Stimulated activated CD4-positive, alpha-beta T cell treated with anti-CD3 and anti-CD28 coated beads, Interleukin-2, amount 100 ng/mL, for 24 hours (primary cell): ENCODE measurements at places on chromosomes 4 and X.

DNA sequence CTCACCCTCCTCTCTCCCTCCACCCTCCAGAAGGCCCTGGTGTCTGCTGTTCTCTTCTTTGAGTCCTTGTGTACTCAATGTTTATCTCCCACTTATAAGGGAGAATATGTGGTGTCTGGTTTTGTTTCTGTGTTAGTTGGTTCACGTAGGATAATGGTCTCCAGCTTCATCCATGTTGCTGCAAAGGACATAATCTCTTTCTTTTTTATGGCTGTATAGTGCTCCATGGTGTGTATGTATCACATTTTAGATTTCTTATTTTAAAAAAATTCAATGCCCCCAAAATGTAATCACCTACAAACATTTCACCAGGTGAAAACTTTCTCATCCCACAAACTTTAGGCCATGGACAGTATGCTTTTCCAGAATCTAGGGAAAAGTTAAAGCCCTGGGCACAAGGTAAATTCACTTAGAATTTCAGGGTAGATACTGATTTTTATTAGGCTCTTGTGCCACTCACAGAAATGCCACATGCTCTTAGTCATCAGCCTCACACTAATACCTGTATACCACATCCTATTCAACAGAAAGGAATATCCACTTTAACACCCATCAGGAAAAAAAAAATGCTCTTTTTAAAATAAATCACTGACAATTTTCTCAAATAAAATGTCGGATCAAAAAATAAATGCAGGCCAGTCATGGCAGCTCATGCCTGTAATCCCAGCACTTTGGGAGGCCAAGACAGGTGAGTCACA, 104.8 kb upstream of the ENPP6 start:
- DNase-seq, result no peak

- DNase-seq, result no peak
These were observed 1.5 kb downstream of the CASP6 start for GRCh38 chr4:109701566-109702410.

DNA sequence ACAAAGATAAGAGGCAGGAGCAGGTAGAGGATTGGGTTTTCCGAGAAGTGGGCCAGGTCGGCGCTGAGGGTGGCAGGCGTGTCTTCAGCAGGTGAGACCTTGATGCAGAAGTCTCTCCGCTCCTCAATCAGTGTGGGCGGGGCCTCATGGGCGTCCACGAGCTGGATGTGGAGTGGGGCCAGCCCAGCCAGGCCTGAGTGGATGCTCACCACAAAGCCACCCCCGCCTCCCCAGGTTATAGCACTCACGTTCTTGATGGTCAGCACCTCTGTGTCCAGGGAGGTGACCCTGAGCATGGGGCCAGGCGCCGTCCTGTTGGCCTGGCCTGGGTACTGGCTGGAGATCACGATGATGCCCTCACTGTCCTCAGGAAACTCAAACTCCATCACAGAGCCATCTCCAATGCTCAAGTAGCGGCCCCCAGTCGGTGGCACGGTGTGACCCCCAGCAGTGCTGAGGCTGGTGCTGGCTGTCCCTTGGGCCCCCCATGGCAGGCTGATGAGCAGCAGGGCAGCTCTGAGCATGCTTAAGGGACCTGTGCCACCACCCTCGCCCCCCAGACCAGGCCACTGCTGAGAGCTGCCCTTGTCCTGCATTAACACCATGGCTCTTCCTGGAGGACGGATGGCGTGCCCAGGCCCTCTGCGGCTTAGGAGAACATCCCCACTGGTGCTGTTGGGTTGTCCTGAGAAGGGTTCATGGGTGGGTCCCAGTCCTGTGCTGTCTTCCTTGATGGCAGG, 1.9 kb downstream of the SLC10A3 start:
- DNase-seq, result no peak

- DNase-seq, result no peak
These were observed 4.7 kb downstream of the HS3ST1 start for GRCh38 chr4:11424000-11424399.

DNA sequence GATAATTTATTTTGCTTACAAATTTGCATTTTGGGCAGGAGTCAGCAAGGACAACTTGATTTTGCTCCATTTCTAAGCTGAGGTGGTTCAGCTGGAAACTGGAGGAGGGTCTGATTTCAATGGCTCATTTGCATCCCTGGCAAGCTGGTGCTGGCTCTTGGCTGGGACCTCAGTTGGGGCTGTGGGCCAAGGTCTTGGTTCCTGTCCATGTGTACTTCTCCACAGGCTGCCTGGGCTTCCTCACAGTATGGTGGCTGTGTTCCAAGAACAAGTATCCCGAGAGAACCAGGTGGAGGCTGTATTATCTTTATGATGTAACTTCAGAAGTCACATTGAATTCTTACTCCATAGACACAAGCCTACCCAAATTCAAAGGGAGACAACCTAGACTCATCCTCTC, 77.0 kb upstream of the STX18 start:
- DNase-seq, result no peak

DNA sequence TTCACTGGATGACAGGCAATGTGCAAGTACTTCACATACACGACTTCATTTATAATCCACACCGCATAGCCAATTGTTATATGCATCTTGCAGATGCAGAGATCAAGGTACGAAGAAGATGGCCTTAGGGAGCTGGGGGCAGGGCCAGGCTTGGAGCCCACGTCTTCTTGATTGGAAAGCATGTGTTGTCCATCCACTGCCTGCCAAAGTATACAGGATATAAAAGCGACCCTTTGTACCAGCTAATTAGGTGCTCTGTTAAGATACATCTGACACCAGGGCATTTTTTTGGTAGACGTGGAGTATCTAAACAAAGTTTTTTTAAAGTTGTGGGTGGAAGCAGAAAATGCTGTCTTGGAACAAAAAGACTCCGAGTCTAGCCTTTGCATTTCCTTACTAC, 1.4 kb downstream of the C4orf36 start:
- DNase-seq, result no peak

GRCh38 chr4:67575232-67576058, 16.9 kb downstream of the STAP1 start:
- DNase-seq, result no peak

DNA sequence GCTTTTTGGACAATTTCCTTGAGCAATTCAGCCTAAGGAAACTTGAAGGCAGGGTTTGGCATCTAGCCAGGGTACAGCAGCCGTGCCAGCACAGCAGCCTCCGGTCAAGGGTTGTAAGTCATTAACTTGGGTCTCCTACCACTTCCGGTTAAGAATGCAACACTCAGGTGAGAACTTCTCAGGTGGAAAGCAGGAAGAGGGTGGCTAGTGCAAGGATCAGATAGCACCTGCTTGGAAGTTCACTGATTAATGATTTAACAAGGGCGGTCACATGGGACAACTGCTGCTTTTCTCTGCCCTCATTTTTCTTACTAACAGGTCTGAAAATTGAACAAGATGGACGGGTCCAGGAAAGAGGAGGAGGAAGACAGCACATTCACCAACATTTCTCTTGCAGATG, 30.1 kb upstream of the SCOC start:
- DNase-seq, result no peak

DNA sequence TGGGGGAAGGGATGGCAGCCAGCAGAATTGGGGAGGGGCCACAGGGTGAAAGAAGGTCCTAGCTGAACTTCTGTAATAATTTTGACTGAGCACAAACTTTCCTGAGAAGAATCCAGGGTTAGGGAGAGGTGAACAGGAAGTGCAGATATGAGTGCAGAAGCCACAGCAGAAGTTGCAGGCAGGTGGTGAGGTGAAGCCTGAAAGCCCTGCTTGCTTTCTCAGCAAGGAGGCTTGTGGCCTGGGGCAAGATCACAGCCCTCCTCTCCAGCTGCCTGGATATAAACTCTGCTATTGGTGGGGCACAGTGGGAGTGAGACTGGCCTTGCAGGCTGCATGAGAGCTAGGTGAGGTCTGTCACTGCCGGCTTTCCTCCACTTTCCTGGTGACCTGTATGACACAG, 44.1 kb upstream of the UPRT start:
- peak; percentile 1 for DNase-seq

DNA sequence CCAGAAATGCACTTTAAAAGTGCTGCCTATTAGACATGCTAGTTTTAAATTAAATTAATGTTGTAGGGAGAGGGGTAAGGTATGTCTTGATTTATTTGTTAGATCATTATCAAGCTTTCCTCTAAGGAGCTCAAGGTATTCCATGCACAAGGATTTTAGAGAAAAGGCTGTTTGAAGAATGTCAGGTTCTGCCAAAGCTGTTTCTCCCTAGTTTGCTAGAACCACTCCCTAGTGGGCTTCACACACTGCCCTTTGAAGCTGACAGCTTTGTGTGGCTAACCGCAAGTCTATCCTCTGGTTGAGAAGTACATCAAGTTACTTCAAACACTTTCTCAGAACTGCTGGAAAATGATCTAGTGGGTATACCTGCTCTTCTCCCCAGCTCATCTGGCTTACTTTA, 32.3 kb downstream of the RASL11B start:
- no peak for DNase-seq

GRCh38 chr4:185834088-185834487, 22.1 kb upstream of the SORBS2 start:
- DNase-seq, result no peak

DNA sequence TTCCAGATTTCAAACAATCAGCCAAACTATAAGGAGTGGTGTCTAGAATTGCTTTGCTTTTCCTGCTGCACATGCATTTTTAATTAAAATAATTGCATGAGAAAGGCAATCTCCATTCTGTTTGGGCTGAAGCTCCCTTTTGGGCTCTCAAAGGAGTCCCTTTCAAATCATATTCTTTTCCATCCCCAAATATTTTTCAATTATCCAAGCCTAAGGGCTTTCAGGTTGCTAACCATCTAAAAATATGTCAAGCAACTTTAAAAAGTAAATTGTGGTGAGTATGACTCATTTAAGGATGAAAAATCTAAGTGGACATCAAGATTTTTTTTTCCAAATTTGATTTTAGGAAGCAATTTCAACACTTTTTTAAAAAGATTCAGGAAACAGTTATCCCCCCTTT, 28.4 kb downstream of the PIR start:
- no peak for DNase-seq

DNA sequence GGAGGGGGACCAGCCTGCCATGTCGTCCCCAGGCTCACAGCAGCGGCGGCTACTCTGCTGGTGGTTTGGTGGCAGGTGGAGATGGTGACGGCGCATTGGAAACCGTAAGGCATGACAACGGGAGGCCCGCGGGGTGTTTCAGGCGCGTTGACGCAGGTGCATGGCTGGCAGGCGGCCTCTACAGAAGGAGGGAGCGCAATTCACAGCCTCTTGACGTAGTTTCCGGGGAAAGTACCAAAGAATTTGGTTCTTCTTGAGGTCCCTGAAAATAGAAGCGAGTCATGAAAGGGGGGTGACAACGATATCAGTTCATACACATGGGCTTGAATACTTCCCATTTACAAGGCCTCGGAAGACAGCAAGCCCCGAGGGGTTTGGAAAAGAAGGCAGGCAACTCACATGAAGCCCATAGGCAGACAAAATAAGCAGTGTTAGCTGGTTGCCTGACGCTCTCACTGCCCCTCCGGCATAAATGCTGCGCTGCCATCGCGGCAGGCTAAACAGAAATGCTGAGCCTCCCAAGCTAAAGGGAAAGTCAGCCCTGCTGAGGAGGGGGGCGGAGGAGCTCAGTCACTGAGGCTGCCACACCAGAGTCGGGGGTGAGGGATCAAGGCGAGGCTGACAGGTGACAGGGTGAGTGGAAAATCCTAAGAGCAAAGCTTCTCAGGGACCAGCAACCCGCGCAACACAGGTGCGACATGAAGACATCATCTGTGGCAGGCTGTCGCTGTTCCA, 52.3 kb upstream of the PDLIM3 start:
- peak; percentile 78 for DNase-seq

DNA sequence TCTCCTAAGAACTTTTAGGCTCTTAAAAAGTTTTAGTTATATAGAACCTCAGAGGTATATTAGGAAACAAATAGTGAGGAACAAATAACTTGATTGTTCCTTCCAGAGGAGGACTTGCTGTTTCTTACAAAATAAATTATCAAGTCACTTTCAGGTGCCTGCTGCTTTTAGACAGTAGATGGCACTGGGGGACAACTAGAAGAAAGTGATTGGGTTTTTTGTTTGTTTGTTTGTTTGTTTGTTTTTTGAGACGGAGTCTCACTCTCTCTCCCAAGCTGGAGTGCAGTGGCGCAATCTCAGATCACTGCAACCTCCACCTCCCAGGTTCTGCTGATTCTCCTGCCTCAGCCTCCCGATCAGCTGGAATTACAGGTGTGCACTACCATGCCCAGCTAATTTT, 35.4 kb upstream of the CDKL5 start:
- no peak for DNase-seq

DNA sequence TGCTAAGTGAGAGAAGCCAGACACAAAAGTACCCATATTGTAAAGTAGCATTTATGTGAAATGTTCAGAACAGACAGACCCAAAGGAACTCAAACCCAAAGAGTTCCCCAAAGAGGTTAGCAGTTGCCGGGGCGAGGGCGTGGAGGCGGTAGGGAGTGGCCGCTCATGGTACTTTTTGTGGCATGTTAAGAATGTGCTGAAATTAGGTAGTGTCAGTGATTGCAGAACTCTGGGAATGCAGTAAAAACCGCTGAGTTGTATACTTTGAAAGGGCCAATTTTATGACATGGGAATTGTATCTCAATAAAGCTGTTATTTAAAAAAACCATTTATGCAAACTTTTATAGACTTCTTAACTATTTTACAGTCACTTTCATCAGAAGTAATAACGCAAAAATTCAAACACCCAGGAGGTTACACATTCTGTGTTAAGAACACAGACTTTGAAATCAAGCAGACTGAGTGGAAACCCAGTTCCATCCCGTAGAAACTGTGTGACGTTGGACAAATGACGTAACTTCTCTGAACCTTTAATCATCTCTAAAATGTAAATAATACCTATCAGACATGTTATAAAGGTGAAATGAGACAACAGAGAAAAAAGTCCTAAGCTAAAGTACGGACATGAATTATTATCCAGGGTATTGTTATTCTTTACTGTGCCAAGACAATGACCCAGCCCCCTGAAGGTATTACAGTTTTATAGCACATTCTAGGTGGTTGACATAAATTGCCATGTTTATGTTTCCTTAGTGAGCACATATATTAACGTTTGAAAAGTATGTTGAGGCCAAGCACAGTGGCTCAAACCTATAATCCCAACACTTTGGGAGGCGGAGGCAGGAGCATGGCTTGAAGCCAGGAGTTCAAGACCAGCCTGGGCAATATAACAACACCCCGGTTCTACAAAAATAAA, 19.7 kb downstream of the ZFP42 start:
- no peak for DNase-seq
